Activated CD4-positive, alpha-beta T cell treated with anti-CD3 and anti-CD28 coated beads, Interleukin-2, amount 50 U/mL, for 24 hours (primary cell): ENCODE measurements at places on chromosomes 1 and 21.

DNA sequence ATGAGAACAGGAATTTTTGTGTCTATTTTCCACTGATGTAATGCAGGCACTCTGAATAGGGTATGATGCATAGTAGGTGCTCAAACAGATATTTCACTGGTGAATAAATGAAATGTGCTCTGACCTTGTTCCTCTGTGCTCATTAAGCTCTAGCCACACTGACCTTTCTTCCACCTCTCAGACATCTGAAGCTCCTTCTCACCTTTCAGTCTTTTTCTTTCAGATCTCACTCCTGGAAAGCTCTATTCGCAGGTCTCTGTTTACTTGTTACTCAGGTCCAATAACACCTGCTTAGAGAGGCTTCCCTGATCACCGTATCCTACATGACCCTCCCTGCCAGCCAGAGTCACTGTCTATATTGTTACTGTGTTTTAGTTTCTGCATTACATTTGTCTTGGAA lies 59.2 kb upstream of the IVNS1ABP start:
- no peak for DNase-seq

- peak; percentile 73 for DNase-seq
Observed at GRCh38 chr1:231460614-231461013, 38.5 kb upstream of the EGLN1 start.

DNA sequence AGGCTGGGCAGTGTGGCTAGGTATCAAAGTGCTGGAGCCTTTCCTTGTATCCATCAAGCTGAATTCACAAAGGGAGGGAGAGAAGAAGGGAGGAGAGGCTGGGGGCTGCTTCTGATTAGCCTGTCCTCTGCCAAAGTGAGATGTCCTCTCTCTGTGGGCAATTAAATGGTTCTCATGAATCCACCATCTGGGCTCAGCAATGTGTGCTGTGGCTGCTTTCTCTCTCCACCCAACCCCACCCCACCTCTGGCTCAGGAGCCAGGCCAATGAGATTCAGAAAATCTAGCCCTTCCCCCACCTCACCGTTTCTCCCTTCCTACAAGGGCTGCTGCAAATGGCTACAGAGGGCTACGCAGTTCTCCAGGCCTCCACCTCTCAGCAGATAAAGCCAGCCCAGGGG lies 154.6 kb downstream of the TENT5C start:
- no peak for DNase-seq

- no peak for DNase-seq
Observed at GRCh38 chr21:37058261-37058660, 14.6 kb downstream of the PIGP start.

- DNase-seq = no peak
Observed at GRCh38 chr1:6360517-6361070, 33.0 kb downstream of the ACOT7 start.

DNA sequence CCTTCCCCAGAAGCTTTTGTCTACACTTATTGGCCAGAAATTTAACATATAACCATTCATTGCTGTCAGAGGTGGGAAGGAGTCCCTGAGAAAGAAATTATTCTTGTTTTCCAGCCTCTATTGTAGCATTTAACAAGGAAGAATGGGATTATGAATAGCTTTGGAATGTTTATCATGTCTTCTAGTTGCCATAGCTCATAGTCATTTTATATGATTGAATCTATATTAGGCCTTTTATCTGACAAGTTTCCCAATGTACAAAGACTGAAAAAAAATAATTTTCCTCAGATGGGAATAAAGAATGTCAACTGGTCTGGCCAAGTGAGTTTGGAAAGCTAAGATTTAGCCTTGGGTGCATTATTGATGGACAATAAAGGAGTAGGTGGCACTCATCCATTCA lies 28.3 kb downstream of the PTPRC start:
- DNase-seq = no peak

DNA sequence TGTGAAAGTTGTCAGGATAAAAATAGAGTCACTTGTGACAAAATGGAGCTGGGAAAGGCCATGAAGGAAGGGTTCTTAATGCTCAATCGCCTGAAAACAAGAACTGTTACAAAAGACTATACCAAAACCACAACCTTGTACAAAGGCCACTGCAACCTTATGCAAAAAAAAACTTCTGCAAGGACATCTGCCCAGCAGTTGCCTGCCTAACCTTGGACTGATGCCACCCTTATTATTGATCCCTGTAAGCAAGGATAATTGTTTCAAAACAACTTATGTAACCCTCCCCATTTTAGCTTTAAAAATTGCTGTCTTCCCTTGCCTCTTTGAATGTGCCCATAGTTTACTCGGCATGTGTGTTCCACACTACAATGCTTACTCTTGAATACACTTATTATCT lies 5.7 kb downstream of the ALG14 start:
- no peak for DNase-seq
